ENCODE measurements at places on chromosomes 5 and 9. TPM values are rescaled to one million over a fixed set of nuclear protein-coding genes. Genes with fewer than 3 reads are reported as not detected.

GRCh38 chr5:69334793-69335268 lies 2.2 kb upstream of the CCDC125 start:
- DNase-seq: peak; percentile 84

DNA sequence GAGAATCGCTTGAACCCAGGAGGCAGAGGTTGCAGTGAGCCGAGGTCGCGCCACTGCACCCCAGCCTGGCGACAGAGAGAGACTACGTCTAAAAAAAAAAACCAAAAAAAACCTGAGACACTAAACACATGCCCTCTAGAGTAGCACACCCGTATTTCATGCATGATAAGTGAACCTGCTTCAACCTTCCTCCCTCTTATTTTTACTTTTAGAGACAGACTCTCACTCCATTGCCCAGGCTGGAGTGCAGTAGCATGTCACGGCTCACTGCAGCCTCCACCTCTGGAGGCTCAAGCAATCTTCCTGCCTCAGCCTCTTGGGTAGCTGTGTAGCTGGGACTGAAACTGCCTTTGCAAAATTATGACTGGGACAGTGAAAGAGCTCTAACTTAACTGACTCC lies 17.6 kb upstream of the NANS start:
- no peak for DNase-seq

- peak; percentile 49 for DNase-seq
These were observed 86.4 kb upstream of the COL5A1 start for GRCh38 chr9:134555094-134555650.

- no peak for DNase-seq
These were observed 648.7 kb downstream of the IRX1 start for GRCh38 chr5:4244306-4244705.

GRCh38 chr5:137114529-137114928 lies 384.6 kb downstream of the SPOCK1 start:
- DNase-seq: no peak

GRCh38 chr9:90939351-90939750 lies 137.7 kb downstream of the SYK start:
- no peak for DNase-seq

Gene GADD45G
- 22.2 TPM for total RNA-seq

Gene PCDHB6
- total RNA-seq: 0.82 TPM
